ENCODE measurements at places on chromosomes 4 and X.
A peak's percentile ranks its signal among the peaks of the same experiment; 100 is the strongest.

- DNase-seq: no peak
Observed at GRCh38 chr4:113384600-113384999, 335.1 kb downstream of the ANK2 start.

DNA sequence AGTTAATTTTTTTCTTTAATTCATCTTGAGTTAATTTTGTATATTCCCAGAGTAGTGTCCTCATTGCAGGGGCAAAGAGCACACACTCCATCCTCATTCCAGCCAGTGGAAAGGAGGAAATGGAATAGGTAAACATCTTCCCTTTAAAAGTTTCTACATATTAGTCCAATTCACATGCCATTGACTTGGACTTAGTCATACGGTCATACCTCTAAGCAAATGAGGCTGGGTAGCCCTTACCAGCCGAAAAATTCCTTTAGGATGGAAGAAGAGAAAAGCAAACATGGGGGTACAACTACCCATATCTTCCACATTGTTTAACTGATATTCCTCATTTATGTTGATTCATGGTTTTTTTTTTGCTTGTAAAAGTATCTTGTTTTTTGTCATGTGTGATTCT, 37.4 kb upstream of the NDP start:
- no peak for DNase-seq

DNA sequence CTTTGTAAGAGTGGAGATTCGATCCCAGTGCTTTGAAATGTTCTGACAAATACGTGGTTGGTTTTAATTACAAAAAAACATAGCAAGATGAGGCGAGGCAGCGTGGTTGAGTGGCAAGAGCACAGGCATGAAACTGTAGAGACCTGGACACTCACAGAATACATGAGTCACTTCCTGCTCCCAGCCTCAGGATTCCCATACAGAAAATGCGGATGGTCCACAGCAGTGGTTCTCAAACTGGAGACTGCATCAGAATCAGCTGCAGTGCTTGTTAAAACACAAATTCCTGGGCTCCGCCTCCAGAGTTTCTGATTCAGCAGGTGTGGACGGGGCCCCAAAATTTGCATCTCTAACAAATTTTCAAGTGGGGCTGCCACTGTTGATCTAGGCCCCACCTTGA, 10.1 kb downstream of the OTOP1 start:
- DNase-seq: no peak

DNA sequence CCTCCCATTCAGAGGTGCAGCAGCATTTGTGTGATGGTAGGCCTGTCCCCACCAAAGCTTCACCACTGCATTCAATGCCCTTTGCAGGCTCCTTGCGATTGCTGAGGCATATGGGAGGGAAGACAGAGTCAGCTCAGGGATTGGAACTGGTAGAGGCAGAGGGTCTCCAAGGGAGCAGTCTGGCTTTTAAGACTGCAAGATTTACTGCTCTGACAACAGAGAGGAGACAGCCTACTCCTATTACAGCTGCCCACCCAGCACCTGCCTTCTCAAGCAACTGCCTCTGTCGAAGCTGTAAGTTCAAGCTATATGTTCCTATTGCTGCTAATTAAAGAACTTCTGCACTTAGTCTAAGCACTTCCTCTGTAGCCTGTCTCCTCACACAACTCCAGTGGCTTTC, 481.8 kb downstream of the FGF13 start:
- DNase-seq: no peak

DNA sequence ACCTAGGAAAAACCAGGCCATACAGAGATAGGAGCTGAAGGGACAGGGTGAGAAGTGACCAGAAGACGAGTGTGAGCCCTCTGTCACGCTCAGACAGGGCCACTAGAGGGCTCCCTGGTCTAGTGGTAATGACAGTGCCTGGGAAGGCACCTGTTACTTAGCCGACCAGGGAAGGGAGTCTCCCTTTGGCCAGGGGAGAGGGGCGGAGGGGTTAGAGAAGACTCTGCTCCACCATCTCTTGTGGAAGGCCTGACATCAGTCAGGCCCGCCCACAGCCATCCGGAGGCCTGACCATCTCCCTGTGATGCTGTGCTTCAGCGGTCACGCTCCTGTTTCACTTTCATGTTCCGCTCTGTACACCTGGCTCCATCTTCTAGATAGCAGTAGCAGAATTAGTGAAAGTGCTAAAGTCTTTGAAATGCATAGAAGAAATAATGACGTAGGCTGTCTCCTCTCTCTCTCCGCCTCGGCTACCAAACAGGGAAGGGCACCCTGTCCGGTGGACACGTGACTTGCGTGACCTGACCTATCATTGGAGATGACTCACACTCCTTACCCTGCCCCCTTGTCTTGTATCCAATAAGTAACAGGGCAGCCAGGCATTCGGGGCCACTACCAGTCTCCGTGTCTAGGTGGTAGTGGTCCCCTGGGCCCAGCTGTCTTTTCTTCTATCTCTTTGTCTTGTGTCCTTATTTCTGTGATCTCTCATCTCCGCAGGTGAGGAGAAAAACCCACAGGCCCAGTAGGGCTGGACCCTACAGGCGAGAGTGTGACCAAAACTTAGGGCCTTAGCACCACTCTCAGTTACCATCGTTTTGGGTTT, 26.7 kb downstream of the HTT-AS start:
- no peak for DNase-seq

DNA sequence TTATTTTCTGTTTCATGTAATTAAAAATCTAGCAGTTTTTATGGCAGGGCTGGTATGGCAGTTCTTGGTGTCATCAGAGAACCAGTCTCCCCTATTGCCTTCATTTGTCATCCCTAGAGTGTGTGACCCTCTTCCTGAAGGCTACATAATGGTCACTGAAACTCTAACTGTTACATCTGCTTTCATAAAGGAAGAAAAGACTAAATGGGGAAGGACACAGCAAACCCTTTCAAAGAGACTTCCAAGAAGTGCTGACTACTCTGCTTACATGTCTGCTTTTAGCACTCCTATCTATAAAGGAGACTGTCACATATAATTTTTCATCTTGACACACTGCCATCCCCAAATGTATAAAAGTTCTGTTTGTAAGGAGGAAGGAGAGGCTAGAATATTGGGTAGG, 105.9 kb upstream of the DIAPH2 start:
- no peak for DNase-seq

GRCh38 chr4:16530688-16531635, 304.7 kb upstream of the TAPT1 start:
- no peak for DNase-seq

DNA sequence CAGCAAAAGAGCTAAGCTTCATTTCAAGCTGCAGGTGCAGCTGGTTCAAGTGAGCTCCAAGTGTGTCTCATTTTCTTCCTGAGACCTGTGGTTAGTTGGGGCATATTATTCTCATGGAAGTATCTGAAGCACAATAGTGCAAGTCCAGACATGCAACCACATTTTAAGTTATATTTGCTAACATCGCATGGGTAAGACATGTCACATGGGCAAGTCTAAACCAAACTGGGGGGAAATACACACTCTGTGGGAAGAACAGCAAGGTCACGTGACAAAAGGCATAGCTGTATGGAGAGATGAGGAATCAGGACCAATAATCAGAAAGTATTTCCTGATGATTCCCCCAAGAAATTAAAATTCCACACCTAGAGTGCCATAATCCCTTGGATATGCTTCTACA, 94.9 kb upstream of the NDP start:
- no peak for DNase-seq

DNA sequence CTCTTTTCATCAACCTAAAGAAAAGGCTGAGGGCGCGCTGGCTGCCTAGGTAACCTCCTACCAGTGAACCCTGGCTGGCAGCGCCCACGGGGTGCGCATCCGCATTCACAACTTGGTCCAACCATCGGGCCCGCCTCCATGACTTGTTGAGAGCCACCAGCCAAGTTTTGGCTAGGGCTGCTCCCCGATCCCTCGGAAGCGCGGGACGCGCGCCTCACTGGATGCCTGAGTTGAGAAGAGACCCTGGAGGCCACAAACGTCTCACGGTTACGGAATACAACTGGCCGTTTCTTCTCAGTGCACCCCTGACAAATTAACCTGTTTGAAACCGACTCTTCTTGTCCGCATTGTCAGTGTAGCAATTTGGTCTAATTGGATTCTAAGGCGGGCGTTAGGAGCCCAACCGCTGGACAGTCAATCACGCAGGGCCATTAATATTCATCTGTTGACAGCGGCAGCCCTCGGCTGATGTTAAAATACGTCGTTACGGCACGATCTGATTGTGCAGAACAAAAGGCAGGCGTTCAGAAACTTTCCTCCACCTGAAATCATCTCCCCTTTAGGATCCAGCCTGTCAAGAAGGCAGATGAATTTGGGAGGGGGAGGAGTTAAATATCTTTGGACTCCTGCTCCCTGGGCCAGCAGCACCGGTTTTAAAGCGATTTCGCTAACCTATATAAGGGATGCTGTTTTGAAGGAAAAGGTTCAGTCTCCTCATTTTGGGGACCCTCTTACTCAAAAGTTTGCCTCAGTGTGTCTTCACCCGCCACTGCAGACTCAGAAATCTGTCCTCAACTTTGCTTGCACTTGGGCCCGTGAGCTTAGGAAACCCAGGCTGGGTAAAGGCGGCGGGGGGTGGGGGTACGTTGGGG, 1.2 kb downstream of the GPC3 start:
- DNase-seq: no peak

DNA sequence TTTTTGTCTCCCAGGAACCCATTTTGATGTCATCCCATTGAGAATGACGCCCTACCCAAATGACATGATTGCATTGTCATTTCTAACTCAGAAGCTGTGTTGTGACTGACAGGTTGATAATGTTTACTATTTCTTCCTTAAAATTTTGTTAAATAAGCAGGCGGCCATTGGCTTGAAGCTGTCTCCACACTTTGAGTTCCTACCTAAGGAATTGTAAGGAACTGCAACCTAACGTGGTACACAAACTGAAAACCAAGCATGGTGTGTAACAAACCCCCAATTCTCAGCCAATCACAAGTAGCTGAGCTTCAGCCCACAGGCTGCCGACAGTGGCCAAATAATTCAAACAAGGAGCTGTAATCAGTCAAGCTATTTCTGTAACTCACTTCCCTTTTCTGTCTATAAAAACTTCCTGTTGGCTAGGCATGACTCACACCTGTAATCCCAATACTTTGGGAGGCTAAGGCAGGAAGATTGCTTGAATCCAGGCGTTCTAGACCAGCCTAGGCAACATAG, 2.9 kb upstream of the MND1 start:
- DNase-seq: no peak

DNA sequence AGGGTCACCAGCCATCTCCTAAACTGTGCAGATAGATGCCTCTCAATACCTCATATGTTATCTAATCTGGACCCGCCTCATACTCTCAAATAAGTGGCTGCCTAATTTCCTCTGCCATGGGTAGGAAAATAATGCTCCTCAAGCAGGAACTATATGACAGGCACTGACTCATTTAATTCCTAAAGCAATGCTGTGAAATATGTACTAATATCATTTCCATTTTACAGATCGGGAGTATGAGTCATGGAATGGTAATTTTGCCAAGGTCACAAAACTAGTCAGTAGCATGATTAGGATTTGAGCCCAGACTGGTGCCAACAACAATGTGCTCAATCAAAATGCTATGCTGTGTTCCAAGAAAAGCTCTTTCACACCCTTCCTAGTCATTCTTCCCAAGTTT, 3.0 kb upstream of the NXT2 start:
- no peak for DNase-seq

DNA sequence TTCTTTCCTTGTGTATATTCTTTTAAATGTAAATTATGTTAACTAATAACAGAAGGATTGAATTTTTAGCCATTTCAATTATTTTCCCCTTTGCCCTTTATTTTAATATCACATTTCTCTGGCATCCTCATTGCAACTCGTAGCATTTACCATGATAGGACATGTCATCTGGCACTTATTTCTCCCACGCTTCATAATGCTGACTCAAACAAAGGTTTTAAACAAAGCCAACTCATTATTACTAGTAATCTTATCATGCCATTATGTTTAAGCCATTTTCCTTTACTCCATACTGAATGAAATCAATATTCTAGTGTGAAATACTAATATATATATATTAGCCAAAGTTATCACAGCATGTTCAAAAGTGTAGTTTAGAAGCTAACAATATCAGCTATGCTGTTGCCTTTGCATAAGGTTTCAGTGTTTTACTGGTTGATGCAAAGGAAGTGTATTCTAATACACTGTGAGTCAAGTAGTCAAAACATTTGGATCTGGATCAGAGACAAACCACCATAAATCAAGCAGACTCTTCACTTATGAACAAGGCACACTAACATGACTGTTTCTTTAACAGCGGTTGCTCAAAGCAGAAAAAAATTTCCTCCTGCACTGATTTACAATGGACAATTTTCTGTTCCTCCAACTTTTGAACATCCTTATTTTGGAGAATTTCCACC, 281.6 kb downstream of the SLC7A11 start:
- no peak for DNase-seq

DNA sequence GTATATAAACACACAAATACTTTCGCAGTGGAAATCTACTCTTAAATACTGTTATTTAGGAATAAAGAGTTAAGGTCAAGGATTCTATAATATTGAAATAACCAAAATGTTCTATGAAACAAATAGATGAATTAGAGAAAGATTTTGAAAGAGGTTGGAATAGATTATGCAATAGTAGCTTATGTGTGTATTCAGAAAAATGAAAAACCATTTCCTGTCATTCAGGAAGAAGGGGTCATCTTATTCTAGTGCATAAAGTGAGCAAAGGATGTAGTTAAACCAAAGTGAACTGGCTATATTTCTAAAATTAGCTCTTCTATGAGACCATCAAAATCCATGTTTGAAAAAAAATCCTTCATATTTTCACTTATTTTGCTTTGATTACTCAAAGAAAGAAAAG, 30.0 kb upstream of the MYOZ2 start:
- no peak for DNase-seq

- DNase-seq: no peak
Observed at GRCh38 chr4:5996641-5997040, 21.6 kb downstream of the C4orf50 start.

DNA sequence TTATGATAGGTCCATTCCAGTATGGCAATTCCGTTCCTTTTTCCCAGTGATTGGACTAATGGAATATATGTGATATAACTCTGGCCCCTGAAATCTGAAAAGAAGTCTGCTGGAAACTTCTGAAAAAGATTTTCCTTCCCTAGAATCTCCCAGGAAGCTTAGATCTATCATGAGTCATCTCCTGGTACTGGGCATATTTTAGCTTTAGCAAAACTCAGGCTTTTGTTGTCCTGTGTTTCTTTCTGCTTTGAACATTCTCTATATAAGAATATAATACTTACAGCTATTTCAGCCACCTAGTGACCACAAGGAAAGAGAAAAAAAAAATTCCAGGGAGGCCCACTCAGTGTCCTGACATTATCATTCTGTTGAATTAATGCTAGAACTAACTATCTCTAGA, 597.2 kb upstream of the GRIA3 start:
- no peak for DNase-seq

- peak; percentile 44 for DNase-seq
Observed at GRCh38 chrX:39725114-39725513, 372.6 kb downstream of the BCOR start.

DNA sequence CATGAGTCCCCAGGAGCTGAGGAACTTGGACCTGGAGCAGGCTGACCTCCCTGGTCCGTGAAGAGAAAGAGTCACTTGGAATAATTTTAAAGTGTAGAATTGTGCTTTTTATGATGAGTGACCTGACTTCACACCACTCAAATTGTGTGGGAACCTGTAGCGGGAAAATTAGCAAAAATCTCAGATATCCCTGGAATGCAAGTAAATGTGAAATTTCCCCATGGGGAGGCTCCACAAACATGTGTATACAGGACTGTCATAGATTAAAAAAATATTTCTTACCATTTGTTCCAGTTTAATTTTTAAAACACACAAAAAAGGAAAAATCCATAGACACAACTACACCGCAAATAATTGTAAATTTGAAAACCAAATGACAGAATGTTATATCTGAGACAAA, 1079.6 kb upstream of the PABPC4L start:
- DNase-seq: no peak

All from HuH-7 (cell line).